Stimulated activated CD8-positive, alpha-beta memory T cell treated with anti-CD3 and anti-CD28 coated beads, Interleukin-4, amount 100 ng/mL, for 1 hour (primary cell): ENCODE measurements at places on chromosomes 1 and 21.

DNA sequence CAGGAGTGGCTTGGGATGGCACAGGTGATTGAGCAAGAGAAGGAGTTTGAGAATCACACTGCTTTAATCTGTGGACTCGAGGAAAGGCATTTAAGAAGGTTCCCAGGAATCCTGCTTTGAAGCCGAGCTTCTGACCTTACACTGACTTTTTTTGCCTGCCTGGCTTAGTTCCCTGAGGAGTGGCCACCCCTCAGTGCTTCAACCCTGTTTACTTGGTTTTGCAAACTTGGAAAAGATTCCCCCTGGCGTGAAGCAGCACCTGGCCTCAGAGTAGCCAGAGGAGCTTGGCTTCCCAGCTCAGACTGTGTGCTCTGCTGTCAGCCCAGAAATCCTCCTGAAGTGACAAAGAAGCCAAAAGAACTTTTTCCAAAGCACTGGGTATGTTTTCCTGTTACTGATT, 48.5 kb upstream of the LDLRAP1 start:
- DNase-seq, result no peak

DNA sequence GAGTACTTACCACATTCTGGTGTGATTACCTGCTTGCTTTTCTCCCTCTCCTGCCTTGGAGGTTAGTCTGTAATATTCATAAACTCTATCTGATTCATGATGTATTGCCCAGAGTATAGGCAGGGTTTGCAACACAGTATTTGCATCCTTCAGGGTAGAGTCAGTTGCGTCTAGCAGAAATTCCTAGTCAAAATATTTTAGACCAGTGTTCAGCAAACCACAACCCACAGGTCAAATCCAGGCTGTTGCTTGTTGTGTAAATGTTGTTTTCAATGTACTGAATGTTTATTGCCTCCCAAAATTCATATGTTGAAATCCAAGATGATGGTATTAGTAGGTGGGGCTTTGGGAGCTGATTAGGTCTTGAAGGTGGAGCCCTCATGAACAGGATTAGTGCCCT, 82.9 kb downstream of the NGF start:
- no peak for DNase-seq

- no peak for DNase-seq
These were observed 4.4 kb upstream of the CAPN2 start for GRCh38 chr1:223708001-223708359.

GRCh38 chr1:184596950-184597645, 157.6 kb downstream of the EDEM3 start:
- DNase-seq, result no peak

DNA sequence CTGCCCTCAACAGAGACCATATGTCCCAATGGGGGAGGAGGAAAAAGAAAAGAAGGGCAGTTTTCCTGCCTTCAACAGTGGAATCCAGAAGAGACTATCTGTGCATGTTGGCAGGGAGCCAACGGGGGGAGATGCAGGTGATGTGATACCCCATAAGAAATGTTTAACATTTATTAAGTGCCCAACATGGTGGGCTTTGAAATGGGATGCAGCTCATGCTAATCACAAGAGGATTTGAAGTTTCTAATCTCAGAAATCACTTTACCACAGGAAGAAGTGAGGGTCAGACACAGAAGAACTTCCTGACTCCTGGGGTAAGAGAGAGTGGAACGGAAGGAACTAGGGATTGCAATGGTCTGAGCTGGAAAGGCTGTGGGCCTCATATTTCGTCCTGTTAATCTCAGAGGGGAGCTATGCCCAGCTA, 16.2 kb downstream of the CSRP1 start:
- no peak for DNase-seq

GRCh38 chr21:36591326-36591970, 107.5 kb upstream of the SIM2 start:
- no peak for DNase-seq

DNA sequence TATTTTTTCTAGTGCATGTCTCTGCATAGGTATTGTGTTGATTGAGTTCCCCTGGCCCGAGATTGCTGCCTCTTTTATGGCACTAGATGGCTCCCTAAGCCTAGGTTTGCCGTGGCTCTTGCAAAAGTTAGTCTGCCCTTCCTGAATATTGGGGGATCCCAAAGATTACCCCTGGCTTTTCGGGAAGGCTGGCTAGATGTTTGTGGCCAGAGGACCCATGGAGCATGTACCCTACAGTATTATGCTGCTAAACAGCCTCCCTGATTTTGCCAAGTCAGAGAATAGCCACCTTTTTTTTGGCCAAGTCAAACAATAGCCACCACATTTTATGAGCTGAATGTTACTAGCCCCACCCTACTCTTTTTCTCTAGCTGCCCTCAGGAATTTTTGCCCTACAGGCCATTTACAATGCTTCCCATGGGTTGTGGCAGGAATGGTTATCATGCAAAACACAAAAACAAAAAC, 343.2 kb downstream of the OLFM3 start:
- no peak for DNase-seq

DNA sequence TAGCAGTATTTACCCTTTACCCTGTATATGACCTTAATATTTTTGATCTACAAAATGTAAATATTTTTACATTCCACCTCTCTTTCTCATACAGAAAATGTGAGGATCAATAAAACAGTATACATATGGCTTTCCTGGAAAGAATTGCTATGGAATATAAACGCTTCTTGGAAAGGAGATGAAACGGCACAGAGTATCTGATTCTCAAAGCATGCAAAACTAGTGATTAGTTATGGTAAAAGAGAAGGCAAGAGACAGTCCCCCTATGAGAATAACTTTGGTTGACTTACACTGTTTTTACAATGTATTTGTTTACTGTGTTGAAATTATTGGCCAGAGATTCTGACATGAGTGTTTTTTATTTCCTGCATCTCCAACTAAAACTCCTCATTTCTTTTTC, 204.6 kb upstream of the C21orf91 start:
- no peak for DNase-seq

- no peak for DNase-seq
These were observed 15.8 kb downstream of the SCYL3 start for GRCh38 chr1:169877800-169878491.

GRCh38 chr1:145889722-145890121, 4.1 kb upstream of the ANKRD35 start:
- no peak for DNase-seq

- DNase-seq, result no peak
These were observed 276.9 kb upstream of the SNX7 start for GRCh38 chr1:98384461-98385141.

DNA sequence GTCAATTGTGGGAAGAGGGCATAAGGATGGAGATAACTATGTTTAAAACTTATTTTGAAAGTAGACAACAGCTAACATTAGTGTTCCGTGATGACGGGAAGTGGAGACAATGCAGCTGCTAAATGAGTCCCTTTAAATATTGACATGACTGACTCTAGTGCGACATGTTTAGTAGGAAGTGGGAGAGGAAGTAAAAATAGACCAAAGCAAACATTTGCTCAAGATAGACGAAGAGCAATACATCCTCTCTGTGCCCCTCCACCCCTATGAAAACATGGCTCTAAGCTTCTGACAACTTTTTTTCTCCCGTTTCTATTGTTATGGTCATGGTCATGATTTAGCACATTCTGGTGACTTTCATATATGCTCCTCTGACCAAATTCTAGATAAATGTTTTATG, 60.0 kb upstream of the HMCN1 start:
- DNase-seq, result no peak

- no peak for DNase-seq
These were observed 43.4 kb downstream of the ITSN1 start for GRCh38 chr21:33685613-33686197.

DNA sequence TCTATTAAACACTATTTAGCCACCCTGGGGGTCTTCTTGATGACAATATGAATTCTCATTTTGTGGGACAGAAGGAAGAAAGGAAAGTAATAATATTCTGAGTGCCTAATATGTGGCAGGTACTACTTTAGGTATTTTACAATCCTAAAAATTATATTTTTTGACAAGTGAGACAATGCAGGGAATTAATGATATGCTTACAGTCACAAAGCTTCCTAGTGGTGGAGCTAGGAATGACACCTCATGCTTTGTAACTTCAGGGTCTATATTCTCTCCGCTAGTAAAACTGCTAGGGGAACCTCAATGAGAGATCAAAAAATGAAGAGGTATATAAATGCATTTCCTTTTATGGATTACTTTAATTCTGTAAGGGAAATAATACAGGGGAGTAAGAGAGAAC, 44.3 kb downstream of the TPR start:
- no peak for DNase-seq

DNA sequence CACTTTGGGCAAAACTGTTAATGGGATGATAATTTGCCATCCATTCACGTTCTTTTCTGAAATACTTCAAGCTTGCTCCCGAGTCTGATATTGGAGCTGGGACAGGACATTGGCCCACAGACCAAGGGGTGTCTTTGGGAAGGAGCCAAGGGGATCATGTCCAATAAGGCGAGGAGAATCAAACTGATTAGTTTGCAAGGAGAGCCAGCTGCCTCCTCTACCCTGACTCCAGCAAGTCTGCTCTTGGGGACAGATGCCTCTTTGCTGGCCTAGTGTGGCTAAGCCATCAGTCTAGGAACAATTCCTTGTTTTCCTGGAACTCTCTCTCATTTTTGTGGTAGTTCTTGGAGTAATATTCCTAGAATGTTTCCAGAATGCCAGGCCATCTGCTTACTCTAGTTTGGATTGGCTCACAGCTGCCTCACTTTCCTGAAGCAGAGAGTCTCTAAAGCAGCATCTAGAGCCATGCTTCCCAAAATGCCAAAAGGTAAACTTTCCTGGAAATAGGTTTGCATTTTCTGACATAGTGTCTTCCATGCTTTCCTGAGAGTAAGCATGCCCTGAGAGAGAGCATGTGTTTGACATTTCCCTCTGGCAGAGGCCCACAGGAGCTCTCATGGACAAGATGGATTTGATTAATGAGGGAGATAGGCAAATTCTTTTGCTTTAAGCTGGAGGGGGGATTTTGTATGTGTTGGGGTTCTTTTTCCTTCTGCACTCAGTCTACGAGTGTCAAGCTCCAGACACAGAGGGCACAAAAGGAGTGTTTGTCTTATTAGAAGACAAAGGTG, 145.6 kb downstream of the GDAP2 start:
- DNase-seq, result no peak

GRCh38 chr21:38957575-38958322, 152.0 kb downstream of the ETS2 start:
- no peak for DNase-seq

DNA sequence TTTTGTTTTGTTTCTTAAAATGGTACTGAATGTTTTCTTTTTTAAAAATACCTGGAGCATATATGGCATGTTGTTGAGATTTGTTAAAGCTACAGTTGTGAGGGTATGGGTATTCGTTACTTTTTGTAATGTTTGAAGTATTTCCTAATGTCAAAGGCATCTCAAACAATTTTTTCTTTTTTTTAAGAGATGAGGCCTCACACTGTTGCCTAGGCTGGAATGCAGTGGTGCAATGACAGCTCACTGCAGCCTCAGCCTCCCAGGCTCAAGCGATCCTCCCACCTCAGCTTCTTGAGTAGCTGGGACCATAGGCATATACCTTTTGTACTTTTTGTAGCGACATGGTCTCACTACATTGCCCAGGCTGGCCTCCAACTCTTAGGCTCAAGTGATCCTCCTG, 16.1 kb downstream of the CLCN6 start:
- no peak for DNase-seq

DNA sequence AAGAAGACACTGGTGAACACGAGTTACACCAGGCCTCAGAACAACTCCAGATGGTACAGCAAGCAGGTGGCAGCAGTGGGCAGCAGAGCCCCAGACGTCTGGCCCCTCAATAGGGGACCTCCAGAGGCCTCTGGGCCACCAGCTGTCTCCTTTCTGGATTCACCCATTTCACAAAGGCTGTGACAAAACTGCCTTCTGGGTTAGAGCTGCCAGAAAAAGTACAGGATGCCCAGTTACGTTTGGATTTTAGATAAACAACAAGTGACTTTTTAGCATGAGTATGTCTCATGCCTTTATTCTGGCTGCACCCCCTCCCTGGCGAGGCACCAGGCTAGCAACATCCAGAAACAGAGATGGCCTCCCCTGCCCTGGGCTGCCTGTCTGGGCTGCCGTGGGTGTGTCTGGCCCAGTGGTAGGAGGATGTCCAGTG, 30.1 kb downstream of the ITPKB start:
- DNase-seq, result no peak

DNA sequence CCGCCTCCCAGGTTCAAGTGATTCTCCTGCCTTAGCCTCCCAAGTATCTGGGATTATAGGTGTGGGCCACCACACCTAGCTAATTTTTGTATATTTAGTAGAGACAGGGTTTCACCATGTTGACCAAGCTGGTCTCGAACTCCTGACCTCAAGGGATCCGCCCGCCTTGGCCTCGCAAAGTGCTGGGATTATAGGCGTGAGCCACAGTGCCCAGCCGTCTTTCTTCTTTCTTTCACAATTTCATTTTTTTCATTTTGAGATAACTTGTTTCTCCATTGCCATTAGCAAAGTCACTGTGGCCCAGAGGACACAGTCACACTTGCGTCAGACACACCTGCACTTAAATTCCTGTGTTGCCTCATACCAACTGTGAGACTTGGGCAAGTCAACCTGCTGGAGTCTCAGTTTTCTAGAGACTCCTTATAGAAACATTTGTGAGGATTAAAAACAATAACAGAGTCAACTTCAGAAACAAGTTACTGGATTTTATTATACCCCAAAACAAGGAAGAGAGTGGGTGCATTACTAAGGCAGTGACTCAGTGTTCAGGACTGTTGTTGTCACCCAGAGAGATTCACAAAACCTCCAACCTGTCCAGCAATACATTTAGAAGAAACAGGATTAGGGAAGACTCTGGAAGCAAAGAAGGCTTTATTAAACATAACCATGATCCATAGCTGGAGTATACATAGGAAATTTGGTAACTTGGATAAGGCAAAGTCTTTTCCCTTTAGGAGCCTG, 2.6 kb downstream of the TEDDM1 start:
- DNase-seq, result no peak

DNA sequence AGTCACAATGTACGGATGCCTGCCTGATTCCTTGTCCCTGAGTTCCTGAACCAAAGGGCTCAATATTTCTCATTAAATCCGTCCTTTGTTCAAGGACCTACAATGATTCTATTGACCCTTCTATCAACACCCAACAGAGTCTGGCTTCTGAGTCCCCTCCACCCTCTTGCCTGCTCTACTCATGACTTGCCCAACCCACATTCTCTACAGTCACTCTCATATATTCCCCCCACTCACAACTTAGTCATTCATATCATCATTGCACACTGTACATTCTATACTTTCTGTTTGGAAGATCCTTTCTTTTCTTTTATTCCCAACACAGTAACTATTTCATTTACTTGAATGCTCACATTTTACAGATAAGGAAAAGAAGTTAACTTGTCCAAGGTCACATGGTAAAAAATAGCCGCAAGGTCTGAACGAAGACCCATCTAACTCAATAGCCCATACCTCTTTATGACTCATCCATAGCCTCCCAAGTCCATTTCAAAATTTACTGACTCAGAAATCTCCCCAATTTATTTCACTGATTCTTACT, 3.6 kb downstream of the OTUD7B start:
- DNase-seq, result no peak

- DNase-seq, result no peak
These were observed 40.1 kb upstream of the ADGRL2 start for GRCh38 chr1:81760477-81761097.

DNA sequence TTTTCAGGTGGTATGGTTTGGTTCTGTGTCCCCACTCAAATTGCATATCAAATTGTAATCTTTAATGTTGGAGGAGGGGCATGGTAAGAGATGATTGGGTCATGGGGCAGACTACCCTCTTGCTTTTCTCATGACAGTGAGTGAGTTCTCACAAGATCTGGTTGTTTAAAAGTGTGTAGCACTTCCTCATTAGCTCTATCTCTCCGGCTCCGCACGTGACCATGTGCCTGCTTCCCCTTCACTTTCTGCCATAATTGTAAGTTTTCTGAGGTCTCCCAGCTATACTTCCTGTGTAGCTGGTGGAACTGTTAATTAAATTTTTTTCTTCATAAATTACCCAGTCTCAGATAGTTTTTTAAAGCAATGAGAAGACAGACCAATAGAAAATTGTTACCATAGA, 843.2 kb downstream of the AMY1C start:
- DNase-seq, result no peak
